ENCODE measurements at places on chromosomes 11 and 22.
A peak's percentile ranks its signal among the peaks of the same experiment; 100 is the strongest.

DNA sequence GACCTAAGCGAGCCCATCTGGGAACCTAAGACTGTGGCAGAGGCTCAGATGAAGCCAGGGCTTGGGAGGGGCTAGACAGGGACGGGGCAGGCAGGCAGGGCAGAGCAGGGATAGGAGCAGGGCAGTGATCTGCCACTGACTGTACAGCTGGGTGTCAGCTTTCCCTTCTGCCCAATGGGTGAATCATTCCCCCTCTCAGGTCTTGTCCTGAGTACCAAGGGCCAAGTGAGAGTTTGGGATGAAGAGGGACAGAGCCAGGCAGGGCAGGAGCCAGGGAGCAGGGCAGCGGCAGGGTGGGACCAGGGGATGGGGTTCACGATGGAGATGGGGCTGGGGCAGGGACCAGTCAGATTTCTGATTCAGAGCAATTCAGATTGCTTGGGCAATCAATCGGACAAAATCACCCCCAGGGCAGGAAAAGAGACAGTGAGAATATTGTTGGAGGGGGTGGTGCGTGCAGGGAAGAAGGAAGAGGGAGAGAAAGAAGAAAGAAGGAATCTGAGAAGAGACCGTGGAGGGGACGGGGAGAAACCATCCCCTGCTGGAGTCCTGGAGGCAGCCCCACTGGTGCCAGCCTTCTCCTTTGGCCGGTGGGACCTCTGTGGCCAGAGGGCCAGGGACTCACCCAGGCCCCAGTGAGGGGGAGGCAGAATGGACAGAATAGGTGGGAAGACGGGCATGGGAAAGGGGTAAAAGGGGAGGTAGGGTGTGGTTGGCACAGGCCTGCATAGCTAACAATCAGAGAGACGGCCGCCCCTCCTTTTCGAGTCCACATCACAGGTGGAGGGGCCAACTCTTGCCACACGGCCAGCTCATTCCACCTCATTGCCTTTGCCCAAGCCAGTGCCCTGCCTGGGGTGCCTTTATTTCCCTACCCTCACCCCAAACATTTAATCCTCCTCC lies 47.2 kb downstream of the CYTH4 start:
- DNase-seq = no peak

GRCh38 chr11:63557570-63557969 lies 5.6 kb downstream of the PLAAT2 start:
- no peak for DNase-seq

GRCh38 chr11:84905411-84905810 lies 721.7 kb downstream of the DLG2 start:
- DNase-seq = no peak

DNA sequence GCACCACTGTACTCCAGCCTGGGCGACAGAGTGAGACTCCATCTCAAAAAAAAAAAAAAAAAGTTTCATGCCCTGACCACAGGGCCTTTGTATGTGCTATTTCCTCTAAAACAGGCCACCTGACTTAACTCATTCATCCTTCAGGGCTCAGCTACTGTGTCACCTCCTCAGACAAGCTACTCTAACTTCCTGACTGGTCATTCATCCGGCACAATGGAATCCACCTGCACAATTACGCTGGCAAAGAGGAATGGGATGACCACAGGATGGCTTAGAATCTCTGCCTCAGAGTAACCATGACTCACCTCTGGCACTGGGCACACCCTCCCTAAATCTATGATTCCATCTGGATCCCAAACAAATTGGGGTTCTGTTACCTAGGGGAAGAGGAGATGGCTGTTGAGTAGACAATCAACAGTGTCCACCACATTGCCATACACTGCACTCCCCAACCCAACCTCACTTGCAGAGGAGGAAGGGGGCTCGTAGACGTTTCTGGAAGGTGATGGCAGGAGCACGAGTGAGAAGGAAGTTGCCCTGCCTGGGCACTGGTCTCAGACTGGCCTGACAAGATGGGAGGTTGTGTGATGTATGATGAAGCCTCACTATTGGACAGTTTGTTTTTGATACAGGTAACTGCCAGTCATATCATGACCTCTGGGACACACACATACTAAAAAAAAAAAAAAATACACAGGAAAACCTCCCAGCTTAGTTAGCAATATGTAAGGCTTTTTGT lies 22.8 kb upstream of the HMOX1 start:
- DNase-seq = no peak

DNA sequence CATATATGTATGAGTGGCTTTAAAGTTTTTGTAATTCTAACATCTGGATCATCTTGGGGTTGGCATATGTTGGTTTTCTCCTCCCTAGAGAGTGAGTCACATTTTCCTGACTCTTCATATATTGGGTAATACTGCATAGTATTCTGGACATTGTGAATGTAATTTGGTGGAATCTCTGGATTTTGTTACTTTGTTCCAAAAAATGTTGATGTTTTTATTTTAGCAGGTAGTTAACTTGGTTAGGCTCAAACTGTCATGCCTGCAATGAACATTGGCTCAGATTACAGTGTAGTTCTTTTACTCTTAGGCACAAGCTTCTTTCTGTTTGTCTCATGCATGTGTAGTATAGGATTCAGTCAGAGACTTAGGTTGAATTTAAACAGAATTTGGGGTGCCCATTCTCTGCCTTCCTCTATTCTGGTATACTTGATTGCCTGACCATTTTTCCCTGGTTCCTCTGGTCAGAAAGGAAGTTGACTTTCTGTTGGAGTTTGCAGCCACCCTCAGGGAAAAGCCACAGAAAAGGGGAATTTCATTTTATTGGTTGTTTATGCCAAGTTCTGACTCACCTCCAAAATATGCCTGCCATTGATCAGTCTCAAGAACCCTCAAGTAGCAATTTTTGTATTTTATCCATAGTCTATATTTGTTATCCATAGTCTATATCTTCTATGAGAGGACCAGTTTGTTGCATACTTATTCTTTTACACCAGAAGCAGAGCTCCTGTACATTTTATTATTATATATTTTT lies 151.7 kb downstream of the UVRAG start:
- peak; percentile 74 for DNase-seq

DNA sequence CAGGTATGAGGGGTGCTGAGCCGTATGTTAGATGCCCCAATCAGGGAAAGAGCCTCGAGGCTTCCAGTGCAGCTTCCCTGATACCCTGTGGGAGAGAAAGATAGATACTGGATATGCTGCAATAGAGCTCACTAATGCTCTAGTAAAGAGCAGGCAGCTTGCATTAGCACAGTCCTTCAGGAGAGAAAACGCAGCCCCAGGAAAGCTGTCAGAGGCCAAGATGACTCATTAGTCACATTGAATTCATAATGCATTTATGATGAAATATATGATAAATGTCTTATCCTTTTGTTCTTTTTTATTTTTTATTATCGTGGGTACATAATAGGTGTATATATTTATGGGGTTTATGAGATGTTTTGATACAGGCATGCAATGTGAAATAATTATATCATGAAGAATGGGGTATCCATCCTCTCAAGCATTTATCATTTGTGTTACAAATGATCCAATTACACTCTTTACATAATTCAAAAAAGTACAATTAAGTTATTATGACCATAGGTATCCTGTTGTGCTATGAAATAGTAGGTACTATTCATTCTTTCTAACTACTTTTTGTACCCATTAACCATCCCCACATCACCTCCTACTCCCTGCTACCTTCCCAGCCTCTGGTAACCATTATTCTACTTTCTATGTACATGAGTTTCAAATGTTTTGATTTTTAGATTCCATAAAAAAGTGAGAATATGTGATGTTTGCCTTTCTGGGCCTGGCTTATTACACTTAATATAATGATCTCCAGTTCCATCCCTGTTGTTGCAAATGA lies 94.5 kb upstream of the TOP3B start:
- DNase-seq = peak; percentile 66

DNA sequence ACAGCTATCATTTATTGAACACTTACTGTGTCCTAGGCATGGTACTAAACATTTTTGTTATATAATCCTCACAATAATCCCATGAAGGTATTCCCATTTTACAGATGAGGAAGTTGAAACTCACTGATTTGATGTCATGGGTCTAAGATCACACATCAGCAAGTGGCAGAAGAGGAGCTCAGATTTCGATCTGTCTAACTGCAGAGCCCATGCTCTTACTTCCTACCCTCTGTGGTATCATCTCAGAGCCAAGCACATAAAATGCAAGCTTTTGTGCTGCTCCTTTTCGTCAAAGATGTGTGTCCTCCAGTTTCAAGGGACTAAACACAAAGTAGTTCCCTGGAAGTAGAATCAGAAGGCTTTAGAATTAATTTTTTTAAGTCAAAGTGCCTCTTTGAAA lies 71.1 kb downstream of the ARFGAP2 start:
- peak; percentile 6 for DNase-seq

DNA sequence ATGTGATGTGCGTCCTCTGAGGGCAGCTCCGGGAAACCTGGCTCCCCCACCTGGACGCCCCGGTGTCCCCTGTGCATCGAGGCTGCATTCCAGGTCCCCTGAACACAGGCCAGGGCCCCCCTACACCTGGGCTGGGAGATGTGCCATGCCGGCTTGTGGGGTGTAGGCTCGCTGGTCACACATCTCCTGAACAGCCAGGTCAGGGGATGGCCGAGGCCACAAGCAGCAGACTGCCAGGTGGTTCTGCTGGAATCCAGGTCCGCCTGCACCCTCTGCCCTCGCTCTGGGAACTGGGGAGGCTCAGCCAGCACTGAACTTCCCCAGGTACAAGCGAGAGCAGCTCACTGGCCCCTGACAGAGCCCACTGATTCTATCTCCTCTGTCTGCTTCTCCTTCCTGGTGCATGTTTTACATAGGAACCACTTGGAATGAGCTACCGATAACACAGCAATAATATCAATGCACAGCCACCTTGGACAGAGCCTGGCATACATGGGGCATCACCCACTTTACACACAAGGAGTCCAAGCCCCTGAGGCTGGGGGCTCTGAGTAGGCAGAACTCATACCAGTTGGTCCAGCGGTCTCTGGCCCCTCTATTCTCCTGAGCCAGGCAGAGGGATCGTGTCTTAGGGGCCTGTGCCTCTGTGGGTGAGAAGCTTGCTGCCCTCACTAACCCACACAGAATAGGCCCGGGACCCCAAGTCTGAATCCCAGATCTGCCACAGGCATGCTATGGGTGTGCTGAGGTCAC lies 46.8 kb downstream of the TBX1 start:
- no peak for DNase-seq

DNA sequence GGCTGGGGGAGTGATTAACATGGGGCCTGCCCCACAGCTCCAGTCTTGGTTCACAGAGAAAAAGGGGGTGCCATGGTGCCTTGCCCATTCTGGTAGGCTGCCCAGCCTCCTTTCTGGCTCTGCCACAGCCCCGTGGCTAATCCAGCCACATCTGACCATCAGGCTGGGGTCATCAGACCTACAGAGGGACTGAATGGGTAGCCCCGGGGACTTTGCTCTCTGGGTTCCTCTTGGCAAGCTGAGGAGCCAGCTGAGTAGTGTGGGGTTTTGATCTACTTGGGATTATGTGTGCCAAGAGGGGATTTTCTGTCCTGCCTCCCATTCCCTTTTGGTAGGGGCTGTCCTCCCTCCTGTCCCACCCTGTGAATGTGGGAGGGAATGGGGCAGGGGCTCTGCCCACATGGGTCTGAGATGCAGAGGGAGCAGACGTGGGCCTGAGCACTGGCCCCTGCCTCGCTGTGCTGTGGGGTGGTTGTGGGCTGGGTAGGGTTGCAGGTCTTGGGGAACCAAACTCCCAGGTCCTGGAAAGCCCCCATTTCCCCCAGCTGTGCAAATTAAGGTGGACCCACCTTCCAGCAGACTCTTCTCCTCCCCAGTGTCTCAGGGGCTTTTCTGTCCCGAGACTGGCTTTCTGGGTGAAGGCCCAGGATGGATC lies 32.0 kb downstream of the CD82 start:
- no peak for DNase-seq

- no peak for DNase-seq
Measured at GRCh38 chr11:115144914-115145313, 359.3 kb downstream of the CADM1 start.

- no peak for DNase-seq
Measured at GRCh38 chr11:47289856-47290255, 19.9 kb downstream of the MADD start.

GRCh38 chr11:119512369-119512768 lies 89.4 kb upstream of the THY1 start:
- no peak for DNase-seq

GRCh38 chr11:36288442-36289225 lies 590 bp downstream of the COMMD9 start:
- peak; percentile 71 for DNase-seq

- no peak for DNase-seq
Measured at GRCh38 chr11:59266491-59266890, 53.8 kb upstream of the MPEG1 start.

DNA sequence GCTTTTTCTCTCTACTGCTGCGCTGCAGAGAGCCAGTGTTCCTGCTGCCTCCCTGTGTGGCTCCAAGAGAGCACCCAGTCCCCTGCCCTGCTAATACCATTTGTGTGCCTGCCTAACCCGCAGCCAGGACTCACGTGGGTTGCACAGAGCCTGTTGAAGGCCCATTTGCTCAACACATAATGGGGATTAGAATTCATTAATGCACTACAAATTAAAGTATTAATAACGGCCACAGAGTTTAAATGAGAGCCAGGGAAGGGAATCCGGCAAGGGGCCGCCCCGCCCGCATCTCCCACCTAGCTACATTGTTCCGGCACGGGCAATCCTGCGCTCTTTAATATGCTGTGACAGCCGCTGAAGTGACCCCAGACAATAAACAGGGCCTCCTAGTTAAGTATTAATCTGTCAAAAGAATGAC lies 211.3 kb downstream of the NXPE2 start:
- no peak for DNase-seq

DNA sequence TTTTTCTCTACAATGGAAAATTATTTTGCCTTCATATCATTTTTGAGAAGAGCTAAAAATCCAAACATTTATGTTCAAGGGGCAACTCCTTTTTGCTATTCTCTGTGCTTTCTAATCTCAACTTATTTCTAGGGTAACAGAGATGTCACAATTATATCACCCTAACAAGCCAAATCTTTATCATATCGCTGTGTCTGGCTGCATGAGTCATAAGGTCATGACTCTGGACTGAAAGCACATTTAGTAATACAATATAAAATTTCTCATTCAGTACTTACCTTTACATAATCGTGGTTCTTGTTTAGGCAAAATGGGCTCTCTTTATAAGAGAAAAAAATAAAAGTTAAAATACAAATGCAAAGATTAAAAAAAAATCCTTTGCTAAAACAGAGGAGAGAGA lies 326.0 kb downstream of the CASP12 start:
- DNase-seq = no peak

Measured in suppressor macrophage (primary cell).